Fibroblast of skin of right biceps (primary cell): ENCODE measurements at places on chromosomes 12 and 14.

- no peak for DNase-seq
These were observed 1.1 kb upstream of the KLHDC2 start for GRCh38 chr14:49766839-49767238.

DNA sequence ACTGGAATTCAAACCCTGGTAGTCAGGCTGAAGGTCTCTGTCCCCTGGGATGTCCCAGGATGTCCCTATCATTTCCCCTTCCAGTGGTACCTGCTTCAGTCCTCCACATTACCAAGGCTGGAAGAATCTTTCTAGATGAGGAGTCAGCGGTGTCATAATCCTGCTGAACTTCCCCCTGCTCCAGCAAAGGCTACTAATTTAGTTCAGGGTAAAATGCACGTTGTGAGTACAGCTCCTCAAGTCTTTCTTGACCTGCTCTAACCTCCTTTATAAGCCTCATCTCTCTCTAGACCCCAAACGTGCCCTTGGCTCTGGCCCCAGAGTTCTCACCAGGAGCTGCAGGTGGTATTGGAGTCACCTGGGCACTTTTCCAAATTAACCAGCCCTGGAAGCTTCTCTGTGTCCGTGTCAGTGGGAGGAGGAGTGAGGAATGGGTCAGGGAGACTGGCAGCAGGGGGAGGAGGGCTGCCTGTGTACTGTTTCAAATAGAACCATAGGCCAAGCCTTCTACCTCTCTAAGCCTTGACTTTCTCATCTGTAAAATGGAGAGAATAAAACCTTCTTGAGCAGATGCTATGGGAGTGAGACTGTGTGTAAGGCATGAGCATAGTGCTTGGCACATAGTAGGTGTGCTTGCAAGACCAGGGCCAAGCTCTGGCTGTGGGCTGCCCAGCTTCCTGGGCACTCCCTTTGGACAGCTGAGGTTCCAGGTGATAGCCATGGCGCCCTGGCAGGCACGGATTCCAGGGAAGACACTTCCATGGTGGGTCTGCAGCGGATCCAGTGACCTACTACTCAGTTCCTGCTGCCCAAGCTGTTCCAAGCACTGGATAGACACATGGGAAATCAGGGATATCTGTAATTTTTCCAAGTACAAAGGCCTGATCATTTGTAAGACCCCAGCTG is 24.5 kb downstream of the ASB2 start:
- no peak for DNase-seq

- no peak for DNase-seq
These were observed 6.5 kb upstream of the AK7 start for GRCh38 chr14:96385385-96385784.

DNA sequence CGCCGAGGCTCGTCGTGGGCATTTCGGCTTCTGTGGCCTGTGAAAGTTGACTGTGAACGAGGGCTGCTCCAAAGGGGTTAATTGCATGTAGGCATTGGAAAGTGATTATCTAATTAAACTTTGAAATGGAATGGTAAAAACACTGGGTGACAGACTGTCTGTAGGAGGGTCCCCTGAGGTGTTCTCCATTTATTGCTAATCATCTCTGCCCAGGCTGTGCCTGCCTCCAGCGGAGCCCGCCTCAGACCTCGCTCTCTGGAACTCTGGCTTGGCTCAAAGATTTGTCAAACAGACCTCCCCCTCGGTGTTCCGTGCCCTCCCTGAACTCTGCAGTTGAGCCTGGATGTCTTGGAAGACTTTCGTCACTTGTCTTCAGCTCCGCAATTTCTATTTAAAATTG is 50.2 kb upstream of the VRK1 start:
- DNase-seq, result no peak
